ENCODE measurements at places on chromosomes 12 and 14.

GRCh38 chr14:88616697-88617096 is 53.9 kb downstream of the ZC3H14 start:
- DNase-seq, result no peak

- DNase-seq, result peak; percentile 85
Measured at GRCh38 chr12:123043536-123044001, 63.1 kb downstream of the ARL6IP4 start.

GRCh38 chr12:57454566-57455373 is at the start of gene INHBE:
Gene INHBE (plus strand): TSS chr12:57455307. CDS start chr12:57455537, 230 bp downstream.
- DNase-seq, result no peak

DNA sequence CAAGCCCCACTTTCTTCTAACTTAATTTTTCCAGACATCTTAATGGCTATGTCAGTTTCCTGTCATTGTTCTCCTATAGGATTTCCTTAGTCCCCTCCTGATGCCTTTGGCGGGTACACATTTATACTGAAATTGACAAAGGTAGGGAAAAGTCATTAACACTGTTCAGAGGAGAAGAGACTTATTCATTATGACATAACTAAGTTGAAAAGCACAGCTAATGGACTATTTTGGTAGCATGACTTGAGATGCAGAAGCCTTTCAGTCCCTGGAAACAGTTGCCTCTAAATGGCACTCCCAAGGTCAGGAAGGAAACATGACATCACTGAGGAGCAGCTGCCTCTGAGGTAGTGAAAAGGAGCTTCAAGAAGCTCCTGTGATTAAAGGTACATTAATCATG is 317.5 kb upstream of the KITLG start:
- DNase-seq, result no peak

DNA sequence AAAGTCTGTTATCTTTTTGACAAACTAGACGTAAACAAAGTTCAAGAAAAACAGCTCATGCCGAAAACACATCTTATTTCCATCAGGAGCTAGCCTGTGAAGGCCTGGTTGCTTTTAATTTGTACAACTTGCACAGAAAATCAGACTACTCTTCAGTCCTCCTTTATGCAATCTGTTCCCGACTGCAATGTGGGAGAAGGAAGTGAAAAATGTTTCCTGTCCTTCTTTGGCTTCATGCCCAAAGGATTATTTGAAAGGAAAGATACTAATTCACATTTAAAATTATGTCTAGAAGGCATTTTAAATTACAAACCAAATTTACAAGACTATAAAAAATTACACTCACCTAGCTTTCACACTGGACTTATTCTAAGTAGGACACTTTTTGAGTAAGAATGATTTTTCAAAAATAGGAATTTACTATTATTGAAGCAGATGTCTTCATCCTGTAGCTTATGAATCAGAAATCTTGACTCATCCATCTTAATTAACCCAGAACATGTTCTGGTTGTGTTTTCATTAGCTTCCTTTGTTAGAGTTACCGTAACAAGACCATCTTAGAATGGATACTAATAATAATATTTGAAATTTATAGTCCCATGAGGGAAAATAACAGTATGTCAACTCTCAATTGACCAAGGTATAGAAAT is 272.6 kb downstream of the PRKD1 start:
- no peak for DNase-seq

DNA sequence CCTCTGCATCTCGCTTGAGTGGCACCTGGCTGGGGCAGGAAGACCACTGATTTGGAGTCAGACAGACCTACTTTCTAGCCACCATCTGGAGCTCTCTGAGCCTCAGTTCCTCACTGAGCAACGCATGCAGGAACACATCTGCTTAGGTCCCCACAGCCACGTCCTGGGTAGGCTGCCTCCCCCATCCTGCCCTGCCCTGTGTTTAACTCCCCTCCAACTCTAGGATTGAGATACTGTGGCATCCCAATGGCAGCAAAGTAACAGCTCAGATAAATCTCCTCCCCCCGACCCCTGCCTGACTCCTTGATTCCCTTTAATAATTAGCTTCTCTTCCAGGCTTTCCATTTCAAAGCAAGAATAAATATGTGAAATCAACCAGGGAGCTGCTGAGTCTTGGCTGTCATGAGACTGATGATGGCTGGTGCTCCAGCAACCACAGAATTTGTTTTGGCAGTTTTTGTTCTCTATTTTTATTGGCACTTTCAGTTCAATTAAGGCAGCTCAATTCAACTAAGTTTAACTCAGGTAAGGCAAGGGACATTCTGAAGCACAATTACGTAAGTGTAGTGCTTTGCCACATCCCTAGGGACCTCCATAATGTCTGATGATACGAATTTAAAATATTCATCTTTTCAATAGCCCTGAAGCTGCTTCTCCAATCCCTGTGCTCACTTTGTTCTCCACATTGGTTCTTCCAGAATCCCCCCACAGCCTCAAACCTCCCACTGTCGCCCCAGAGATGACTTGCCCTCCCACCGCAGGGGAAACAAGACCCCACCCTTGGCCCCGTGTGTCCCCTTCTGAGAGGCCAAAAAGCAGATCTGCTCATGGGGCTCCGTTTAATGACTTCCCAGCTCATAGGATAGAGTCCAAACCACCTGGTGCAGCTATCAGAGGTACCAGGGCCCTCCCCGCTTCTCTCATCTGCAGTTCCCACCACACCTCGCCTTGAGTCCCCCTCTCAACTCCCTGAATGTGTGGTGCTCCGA is 58.2 kb downstream of the ESR2 start:
- DNase-seq, result no peak

- peak; percentile 11 for DNase-seq
Measured at GRCh38 chr12:95553197-95553943, 2.1 kb upstream of the USP44 start.

- peak; percentile 15 for DNase-seq
Measured at GRCh38 chr14:106848330-106849121, 1322.1 kb downstream of the TMEM121 start.

DNA sequence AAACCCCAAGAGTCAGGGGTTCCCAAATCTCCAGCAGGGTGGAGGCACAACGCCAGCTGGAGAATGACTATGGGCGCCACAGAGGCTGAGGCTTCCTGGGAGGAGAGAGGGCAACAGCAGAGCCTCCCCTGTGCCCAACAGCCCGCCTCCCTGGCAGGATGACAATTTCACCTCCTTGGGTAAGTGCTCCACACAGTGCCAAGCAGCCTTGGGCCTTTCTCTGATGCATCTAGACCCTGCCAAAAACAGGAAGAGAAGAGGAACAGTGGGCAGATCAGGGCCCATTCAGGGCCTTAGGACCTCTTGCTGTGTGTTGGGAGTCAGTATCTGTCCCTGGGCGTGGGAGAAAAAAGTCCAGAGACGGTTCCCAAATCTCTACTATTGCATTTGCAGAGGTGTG is 5.0 kb upstream of the OR10P1 start:
- DNase-seq, result no peak

DNA sequence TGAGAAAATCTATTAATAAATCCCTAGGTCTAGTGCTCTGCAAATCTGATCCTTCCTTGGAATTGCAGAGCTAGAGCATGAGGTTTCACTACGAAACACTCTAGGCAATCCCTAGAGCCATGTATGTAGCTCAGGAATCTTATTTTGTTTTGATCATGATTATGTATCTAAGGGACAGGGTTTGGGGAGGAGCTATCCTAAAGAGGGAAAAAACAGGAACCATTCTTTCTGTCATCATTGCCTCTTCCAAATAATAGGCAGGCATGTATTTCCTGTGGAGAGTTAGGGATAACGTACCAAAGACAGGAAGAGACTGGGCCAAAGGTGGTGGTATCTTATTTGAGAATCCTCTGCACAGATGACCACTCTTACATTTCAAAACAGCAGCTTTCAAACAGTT is 88.8 kb upstream of the GTF2A1 start:
- DNase-seq, result no peak

GRCh38 chr12:104462931-104463339 is 6.2 kb downstream of the CHST11 start:
- no peak for DNase-seq

DNA sequence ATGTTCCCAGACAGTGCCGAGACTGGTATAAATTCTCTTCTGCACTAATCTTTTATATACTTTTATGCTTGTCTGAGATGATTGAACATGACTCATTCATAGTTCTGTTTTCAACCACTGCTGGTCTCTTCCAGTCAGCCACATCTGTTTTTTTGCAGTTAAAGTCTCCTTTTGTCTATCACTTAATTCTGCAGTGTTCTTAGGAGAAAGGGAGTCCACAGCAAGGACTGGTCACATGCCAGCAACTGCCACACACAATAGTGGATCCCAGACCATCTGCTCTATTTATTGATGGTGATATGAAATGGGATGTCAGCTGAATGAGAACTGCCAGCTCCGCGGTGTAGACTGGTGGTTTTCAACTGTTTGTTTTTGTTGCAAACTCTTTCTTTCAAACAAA is 379.8 kb downstream of the MED13L start:
- no peak for DNase-seq

- no peak for DNase-seq
Measured at GRCh38 chr14:54577977-54578376, 11.0 kb downstream of the SAMD4A start.

DNA sequence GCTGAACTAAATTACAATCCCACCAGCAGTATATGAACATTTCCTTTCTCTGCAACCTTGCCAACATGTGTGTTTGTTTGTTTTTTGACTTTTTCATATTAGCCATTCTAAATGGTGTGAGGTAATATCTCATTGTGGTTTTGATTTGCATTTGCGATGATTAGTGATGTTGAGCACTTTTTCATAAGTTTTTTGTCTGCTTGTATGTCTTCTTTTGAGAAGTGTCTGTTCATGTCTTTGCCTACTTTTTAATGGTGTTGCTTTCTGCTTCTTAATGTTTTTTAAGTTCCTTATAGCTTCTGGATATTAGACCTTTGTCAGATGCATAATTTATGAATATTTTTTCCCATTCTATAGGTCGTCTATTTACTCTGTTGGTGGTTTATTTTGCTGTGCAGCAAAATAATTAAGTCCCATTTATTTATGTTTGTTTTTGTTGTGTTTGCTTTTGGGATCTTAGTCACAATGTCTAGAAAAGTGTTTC is 1262.9 kb downstream of the FSCB start:
- DNase-seq, result no peak

GRCh38 chr14:27056586-27056985 is 458.8 kb upstream of the NOVA1 start:
- DNase-seq, result no peak

- DNase-seq, result no peak
Measured at GRCh38 chr12:79850610-79851299, 84.1 kb downstream of the PPP1R12A start.

- no peak for DNase-seq
Measured at GRCh38 chr12:123038486-123038885, 58.0 kb downstream of the ARL6IP4 start.

GRCh38 chr12:130224613-130225012 is 62.3 kb downstream of the FZD10 start:
- DNase-seq, result no peak

DNA sequence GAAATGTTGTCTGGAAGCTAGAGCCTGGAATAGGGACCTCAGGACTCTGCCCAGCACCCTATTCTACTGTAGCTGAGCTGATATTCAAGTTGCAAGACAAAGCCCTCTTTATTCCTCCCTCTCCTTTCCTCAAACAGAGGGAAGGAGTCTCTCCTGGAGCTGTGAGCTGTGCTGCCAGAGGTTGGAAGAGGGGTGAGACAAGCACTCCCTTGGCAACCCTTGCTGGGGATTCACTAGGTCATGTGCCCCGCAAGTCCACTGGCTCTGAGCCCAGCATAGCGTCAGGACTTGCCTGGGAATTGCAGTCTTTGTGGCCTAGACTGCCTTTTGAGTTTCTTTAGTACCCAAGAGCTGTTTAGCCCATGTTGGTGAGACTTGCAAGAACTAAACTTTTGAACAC is 11.4 kb upstream of the ASCL1 start:
- DNase-seq, result no peak

GRCh38 chr14:23094666-23095195 is at the start of gene ACIN1:
Gene ACIN1 (minus strand): TSS chr14:23095136. CDS start chr14:23095112, 24 bp downstream.
- DNase-seq, result peak; percentile 78

- peak; percentile 57 for DNase-seq
Measured at GRCh38 chr14:59464486-59465315, 479 bp downstream of the GPR135 start.

GRCh38 chr12:57745485-57745881 is 644 bp downstream of the TSPAN31 start:
- DNase-seq, result no peak

- no peak for DNase-seq
Measured at GRCh38 chr12:22994316-22994675, 369.3 kb downstream of the ETNK1 start.

DNA sequence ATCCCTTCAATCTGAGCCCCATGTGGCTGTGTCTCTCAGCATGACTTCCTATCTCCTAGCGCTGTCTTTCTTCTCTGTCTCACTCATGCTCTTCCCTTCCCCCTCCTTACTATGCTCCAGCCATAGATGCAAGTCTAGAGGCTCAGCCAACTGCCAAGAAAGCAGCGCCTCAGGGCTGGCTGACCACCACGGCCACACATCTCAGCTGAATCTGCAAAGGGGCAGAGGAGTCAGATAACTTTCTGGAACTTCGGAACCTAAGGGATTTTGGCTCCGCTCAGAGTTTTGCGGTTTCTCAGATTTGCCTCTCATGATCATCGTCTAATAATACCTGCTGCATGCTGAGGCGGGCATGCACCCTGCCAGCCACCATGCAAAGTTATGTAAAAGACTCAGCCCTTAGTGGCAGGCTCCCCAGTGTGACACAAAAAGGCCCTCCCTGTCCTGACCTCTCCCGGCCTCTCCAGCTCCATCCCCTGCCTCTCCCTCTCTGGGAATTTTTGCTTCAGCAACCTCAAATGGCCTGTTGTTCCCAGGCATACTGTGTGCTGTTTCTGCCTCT is 5.0 kb upstream of the FGF6 start:
- no peak for DNase-seq

- DNase-seq, result no peak
Measured at GRCh38 chr12:57563358-57563757, 13.5 kb downstream of the KIF5A start.

DNA sequence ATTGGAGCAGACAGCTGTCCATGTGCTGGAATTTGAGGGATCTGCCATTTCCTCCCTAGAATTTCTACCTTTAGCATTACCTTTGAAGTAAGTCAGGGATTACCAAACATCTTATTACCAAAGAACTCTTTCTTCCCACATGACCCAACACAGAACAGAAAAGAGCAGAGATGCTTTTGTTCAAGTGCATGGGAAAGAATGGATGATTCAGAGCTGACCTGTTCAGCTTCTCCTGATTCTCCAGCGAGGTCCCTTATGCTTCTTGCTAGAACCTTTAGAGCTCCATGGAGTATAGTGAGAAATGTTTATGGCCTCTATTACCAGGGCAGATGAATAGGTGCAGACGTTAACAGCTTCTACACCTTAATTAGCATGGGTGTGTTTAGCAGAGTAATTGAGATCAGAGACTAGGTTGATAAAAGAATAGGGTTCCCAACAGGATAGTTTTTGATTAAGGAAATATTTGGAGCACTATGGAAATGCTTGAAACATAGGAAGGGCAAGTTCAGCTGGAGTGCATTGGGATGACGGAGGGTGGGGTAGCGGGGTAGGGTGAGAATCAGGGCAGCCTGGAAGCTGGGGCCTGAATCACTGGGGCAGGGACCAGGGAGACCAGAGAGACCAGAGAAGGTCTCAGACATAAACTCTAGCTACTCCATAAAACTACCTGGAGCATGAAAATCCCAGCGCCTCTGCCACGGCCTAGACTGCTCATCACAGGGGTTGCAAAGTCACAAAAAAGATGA is 223.7 kb downstream of the CACNA1C start:
- DNase-seq, result no peak

- DNase-seq, result no peak
Measured at GRCh38 chr12:11687528-11687927, 38.1 kb downstream of the ETV6 start.

- peak; percentile 37 for DNase-seq
Measured at GRCh38 chr12:97960741-97961608, 498.4 kb downstream of the RMST start.

GRCh38 chr12:91059211-91059610 is 1.4 kb upstream of the KERA start:
- no peak for DNase-seq

- DNase-seq, result no peak
Measured at GRCh38 chr12:29731591-29731990, 52.2 kb downstream of the TMTC1 start.

Data from activated CD4-positive, alpha-beta T cell treated with anti-CD3 and anti-CD28 coated beads for 48 hours (primary cell).